ENCODE measurements at places on chromosomes 1 and 21.
A peak's percentile ranks its signal among the peaks of the same experiment; 100 is the strongest.

DNA sequence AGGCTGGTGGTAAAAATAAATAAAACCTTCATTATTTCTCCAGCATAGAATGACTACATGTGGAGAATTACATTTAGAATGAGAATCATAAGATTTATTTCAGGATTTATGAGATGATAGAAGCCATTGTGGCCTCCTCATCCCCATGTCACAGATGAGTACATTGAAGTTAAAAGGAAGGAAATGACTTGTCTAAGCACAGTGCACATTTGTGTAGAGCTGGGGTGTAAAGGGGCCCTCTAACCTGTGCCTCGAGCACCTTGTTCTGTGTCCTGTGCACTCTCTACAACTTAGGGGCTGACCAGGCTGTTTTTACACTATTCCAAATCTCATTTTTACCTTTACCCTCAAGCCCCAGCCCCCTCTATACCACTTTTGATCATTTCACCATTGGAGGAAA lies 179.4 kb downstream of the RHOU start:
- no peaks in the 10 kb centered on the region for H3K36me3 ChIP-seq
- H3K4me3 ChIP-seq, result no peak overlapping the region
- H3K4me1 ChIP-seq, result no peaks in the 10 kb centered on the region
- no peaks in the 10 kb centered on the region for H3K27me3 ChIP-seq

- DNase-seq, result no peak
- peaks cover 16% of the 10 kb centered on the region for H3K4me1 ChIP-seq
- no peaks in the 10 kb centered on the region for H3K27me3 ChIP-seq
- H3K4me3 ChIP-seq, result no peak overlapping the region
Observed at GRCh38 chr1:193697115-193697762, 510.8 kb upstream of the B3GALT2 start.

GRCh38 chr1:63950023-63950422 lies 176.2 kb downstream of the ROR1 start:
- DNase-seq, result no peak
- no peak overlapping the region for H3K4me3 ChIP-seq
- H3K36me3 ChIP-seq, result no peaks in the 10 kb centered on the region
- H3K4me1 ChIP-seq, result no peaks in the 10 kb centered on the region
- H3K27ac ChIP-seq, result no peak overlapping the region

GRCh38 chr1:22808676-22809483 lies 98.2 kb downstream of the EPHB2 start:
- H3K4me3 ChIP-seq, result no peak overlapping the region
- no peaks in the 10 kb centered on the region for H3K36me3 ChIP-seq
- no peak for DNase-seq
- H3K27ac ChIP-seq, result no peak overlapping the region
- no peaks in the 10 kb centered on the region for H3K27me3 ChIP-seq

DNA sequence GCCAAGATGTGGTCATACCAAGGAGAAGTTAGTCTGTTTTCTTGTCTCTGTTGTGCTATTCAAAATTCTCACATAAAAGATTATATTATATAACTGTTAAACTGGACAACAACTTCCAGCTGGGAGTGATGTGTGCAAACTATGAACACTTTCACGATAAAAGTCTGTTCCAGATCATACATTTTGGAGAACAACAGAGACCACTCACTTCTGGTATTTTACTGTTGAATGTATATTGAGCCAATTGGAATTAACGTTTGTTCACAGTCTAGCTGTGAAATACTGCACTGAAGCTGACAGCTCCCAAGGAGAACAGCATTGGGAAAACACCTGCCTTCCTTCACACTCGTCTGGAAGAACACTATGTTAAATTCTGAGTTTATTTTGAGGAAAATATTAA lies 860 bp upstream of the SHCBP1L start:
- no peak overlapping the region for H3K4me3 ChIP-seq
- H3K27me3 ChIP-seq, result peaks cover 23% of the 10 kb centered on the region
- H3K4me1 ChIP-seq, result no peaks in the 10 kb centered on the region

GRCh38 chr1:217188280-217189237 lies 442.3 kb downstream of the GPATCH2 start:
- no peak for DNase-seq
- no peak overlapping the region for H3K27ac ChIP-seq
- no peaks in the 10 kb centered on the region for H3K27me3 ChIP-seq
- H3K4me1 ChIP-seq, result no peaks in the 10 kb centered on the region
- H3K4me3 ChIP-seq, result no peak overlapping the region

DNA sequence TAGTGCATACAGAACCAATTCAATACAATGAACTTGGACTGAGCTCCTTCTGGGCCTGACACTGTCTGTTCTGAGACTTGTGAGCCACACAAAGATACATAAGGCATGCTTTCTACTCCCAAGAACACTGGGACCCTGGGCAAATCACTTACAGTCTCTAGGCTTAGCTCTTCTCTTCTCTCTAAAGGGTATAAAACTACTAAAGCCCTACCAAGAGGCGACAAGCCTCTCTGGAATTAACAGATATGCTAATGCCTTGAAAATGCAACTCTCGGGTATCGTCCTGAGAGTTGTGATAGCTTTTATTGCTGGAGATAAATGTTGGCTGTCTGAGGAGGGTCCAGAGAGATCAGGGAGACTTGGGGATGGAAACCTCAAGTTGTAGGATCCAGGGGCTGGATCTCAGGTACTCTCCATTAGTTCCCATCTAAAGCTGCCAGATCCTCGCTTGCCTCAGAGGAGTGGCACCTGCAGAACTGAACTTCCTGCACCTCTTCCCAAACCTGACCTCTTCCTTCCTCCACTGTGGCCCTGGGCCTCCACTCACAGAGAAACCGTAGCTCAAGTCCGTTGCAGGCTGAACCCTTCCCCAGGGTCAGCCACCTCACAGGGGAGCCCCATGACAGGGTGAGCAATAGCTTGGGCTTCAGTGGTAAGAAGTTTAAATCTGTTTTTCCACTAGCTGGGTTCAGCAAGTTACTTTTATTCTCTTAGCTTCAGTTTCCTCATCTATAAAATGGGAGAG lies 11.5 kb upstream of the CFAP45 start:
- H3K4me3 ChIP-seq, result peak overlapping the region; percentile 1
- no peaks in the 10 kb centered on the region for H3K27me3 ChIP-seq
- peaks cover 25% of the 10 kb centered on the region for H3K36me3 ChIP-seq
- peak; percentile 38 for DNase-seq

DNA sequence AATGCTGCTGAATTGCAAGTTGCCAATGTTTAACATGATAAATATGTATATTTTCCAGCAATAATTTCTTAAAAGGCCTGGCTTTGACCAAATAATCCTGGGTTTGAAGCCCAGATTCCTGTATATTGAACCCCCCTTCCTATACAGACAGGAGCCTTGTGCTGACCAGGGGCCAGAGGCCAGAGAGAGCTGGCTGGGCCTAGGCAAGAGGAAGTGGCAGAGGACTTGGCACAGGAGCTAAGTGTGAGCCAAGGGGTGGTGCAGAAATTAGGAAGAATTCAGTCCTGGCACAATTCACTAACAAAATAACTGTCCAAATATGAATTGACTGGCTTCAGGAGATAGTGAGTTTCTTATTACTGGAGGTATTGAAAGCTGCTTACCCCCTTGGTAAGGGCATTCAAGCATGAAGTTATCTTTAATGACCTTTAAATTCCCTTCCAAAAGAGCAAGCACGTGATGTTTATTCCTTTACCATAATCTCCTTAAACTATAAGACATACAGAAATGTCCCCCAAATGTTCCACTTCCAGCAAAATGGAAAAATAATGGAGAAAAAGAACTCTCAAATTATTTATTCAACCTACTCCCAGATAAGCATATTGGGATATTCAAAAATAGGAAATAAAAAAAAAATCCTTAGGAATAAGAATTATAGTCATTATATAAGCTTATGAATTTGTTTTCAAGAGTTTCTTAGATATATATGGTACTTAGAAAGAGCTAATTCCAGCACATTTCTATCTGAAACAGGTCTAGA lies 26.6 kb downstream of the NIBAN1 start:
- peaks cover 50% of the 10 kb centered on the region for H3K36me3 ChIP-seq
- no peaks in the 10 kb centered on the region for H3K27me3 ChIP-seq
- no peak for DNase-seq
- H3K27ac ChIP-seq, result no peak overlapping the region
- H3K4me1 ChIP-seq, result peaks cover 30% of the 10 kb centered on the region

DNA sequence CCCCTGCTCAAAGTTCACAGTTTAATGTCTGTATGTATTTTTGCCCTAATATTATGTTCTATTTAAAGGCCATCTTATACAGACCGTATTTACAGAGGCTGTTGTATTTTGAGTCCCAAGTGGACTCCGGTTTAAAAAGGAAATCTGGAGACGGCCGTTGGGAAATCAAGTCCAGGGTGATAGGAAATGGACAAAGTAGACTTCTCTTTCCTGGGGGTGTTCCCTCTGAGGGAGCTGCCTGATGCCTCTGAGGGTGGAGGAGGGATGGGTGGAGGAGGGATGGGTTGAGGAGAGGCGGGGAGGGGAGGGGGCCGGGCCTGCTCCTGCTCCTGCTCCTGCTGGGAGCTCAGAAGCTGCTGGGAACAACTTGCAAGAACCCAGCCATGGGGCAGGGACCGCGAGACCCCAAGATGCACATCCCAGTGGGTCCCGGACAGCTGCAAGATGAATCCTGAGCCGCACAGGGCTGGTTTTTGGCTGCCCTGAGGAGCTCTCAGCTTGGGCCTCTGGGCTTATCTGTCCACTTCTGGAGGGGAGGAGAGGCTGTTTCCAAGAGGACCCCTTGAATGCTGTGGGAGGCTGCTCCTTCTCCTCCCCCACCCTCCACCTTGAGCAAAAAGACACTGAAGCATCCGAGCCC lies 12.0 kb upstream of the ACTL8 start:
- no peak for DNase-seq
- H3K27ac ChIP-seq, result no peak overlapping the region
- no peaks in the 10 kb centered on the region for H3K36me3 ChIP-seq
- H3K4me3 ChIP-seq, result no peak overlapping the region
- H3K27me3 ChIP-seq, result no peaks in the 10 kb centered on the region
- no peaks in the 10 kb centered on the region for H3K4me1 ChIP-seq

DNA sequence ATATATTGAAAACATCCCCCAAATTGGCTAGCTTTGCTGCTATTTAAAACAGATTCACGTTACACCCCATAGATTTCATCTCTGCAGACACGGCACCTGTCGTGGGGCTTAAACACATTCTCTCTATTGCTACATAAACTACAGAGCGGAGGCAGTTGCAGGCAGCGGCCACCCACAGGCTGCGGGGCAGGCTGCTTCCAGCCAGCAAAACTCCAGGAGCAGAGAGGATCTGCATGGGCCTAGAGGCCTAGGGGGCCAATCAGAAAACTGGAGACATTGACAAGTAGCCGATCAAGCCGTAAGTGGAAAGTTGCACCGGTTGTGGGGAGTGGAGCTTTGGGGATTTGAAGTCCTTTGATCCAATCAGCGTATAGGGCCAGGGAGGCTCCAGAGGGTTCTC lies 129.0 kb upstream of the KLHDC7A start:
- no peak for DNase-seq
- H3K4me3 ChIP-seq, result no peak overlapping the region
- peaks cover 1% of the 10 kb centered on the region for H3K27me3 ChIP-seq

- H3K4me3 ChIP-seq, result no peak overlapping the region
- H3K27ac ChIP-seq, result no peak overlapping the region
- DNase-seq, result no peak
- H3K36me3 ChIP-seq, result peaks cover 11% of the 10 kb centered on the region
- H3K4me1 ChIP-seq, result peaks cover 10% of the 10 kb centered on the region
- peaks cover 9% of the 10 kb centered on the region for H3K27me3 ChIP-seq
Observed at GRCh38 chr1:31368611-31369107, 4.2 kb downstream of the FABP3 start.

DNA sequence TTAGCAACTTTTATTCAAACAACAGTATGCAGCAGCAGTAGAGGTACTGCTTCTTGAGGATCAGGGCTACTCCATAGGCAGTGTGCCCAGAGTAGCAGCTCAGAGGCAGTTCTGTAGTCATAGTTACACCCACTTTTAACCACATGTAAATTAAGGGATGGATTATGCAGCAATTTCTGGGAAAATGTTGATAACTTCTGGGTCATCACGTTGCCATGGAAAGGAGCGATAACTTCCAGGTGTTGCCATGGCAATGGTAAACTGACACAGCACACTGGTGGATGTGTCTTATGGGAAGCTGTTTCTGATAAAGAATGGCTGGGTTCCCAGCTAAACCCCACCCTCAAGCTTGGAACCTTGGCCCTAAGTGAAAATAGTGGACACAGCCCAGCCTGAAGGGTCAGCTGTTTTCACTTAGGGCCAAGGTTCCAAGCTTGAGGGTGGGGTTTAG lies 29.0 kb upstream of the PLA2G2A start:
- H3K27me3 ChIP-seq, result peaks cover 30% of the 10 kb centered on the region
- H3K4me3 ChIP-seq, result no peak overlapping the region
- DNase-seq, result no peak
- H3K4me1 ChIP-seq, result no peaks in the 10 kb centered on the region

DNA sequence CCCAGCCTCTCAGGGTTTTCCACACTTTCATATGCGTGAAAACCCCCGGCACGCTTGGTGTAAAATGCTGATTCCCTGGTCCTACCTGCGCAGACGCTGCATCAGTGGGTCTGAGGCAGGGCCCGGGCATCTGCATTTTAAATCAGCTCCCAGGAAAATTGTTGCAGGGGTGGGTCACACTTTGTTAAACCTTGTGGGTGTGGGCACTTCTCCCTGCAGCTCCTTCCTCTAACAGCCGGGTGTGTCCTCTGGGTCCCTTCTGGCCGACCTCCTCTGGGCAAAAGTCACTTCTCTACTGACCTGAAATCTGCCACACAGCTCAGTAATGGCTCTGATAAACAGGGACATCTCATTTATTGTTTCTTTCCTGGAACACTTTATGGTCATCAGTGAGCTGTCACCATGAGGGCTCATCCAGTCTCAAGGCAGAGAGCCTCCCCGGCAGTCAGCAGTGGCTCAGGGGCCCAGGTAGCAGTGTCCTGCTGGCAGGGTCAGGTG lies 52.8 kb upstream of the TMPRSS2 start:
- H3K4me3 ChIP-seq, result no peak overlapping the region
- H3K27ac ChIP-seq, result no peak overlapping the region
- no peaks in the 10 kb centered on the region for H3K36me3 ChIP-seq
- no peak for DNase-seq
- H3K27me3 ChIP-seq, result peaks cover 13% of the 10 kb centered on the region
- peaks cover 16% of the 10 kb centered on the region for H3K4me1 ChIP-seq

DNA sequence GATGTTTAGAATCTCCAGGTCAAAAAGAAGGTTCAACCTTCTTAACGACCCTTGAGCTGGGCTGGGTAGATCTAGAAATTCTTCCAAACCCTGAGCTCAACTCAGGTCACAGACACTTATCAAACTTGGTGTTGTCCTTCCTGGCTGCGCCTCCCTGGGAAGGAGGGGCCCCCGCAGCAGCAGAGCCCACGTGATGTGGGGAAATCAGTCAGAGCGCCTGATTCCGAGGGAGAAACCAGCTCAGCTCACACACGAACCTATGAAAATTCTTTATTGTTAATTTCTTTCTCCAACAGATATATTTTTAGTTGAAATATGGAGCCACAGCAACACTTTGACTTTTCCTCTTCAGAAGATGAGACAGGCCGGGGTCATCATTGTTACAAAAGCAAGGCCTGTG lies 24.3 kb upstream of the CLSTN1 start:
- H3K4me3 ChIP-seq, result no peak overlapping the region
- H3K36me3 ChIP-seq, result no peaks in the 10 kb centered on the region
- no peaks in the 10 kb centered on the region for H3K27me3 ChIP-seq

DNA sequence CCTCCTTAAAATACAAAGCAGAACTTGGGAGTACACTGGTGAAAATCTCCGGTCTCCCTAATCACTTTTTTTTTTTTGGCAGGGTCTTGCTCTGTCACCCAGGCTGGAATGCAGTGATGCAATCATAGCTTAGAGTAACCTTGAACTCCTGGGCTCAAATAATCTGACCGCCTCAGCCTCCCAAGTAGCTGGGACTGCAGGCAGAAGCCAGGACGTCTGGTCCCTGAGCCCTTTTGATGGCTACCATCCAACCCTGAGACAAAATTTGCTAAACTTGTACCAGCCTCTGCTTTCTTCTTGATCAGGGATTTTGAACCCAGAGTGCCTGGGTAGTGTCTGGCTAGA lies 4.1 kb downstream of the L1TD1 start:
- peaks cover 23% of the 10 kb centered on the region for H3K27me3 ChIP-seq
- peaks cover 5% of the 10 kb centered on the region for H3K36me3 ChIP-seq
- no peak overlapping the region for H3K27ac ChIP-seq
